Non-pigmented ciliary epithelial cell (primary cell): ENCODE measurements at places on chromosomes 4 and X.

DNA sequence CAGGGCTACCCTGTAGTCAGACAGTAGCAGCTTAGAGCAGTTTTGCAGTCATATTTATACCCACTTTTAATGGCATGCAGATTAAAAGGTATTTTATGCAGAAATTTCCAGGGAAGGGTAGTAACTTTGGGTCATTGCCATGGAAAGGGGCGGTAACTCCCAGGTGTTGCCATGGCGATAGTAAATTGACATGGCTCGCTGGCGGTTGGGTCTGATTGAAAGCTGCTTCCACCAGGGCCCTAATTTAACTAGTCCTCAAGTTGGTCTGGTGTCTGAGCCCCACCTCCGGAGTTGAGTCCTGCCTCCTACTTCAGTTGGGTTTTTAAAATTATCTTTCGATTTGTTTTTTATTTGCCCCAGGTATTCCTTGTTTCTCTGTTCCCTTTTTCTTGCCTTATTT is 70.1 kb downstream of the NAA11 start:
- DNase-seq = no peak

GRCh38 chr4:110637408-110638088 is 14.7 kb upstream of the PITX2 start:
- DNase-seq = no peak

GRCh38 chr4:54184581-54184980 is 44.5 kb upstream of the PDGFRA start:
- DNase-seq = no peak

GRCh38 chr4:94758141-94758699 is 465 bp downstream of the BMPR1B start:
- no peak for DNase-seq

DNA sequence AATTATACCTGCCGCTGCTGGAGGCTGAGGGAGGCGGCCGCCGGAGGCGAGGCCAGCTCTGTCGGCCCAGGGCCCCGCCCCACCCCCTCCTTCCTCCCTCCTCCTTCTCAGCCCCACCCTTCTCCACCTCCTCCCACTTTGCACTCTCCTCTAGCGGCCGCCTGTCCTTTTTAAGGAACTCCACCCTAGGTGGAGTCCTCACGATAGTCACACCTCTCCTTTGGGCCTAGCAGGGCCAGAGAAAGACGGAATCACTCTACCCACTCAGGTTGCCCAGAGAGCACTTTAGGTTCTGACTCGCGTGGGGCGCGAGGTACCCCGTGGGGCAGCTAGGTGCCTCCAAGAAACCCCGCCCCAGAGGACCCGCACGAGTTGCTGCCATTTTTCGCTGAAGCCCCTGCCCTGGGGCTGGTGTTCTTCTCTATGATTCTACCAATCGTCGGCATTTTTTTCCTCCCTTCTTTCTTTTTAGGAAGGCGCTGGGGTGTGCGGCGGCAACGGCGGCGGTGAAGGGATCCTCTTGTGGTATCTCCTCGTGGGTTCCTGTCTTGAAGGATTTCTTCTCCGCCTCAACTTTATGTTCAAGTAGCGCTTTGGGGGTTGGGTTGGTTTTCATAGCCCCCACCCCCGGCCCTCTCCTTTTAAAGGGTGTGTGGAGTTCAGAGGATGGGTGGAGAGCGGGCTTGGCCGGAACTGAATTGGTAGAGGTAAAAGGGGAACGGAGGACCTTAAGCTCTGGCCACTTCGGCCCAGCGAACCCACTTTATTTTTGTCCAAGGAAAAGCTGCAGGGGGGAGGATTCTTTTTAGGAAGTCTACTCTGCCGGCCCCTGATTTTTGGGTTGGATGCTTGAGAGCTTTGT is at the start of gene KLF8:
TSS of gene KLF8 (plus strand) at position 136 of the 862 bp plus-strand sequence. CDS start 979 bp downstream, outside the sequence.
- DNase-seq = no peak
